T-helper 17 cell (primary cell): ENCODE measurements at places on chromosomes 3 and 15.

- no peak for DNase-seq
Observed at GRCh38 chr3:115322901-115323300, 175.8 kb upstream of the ZBTB20 start.

GRCh38 chr3:53550005-53550620, 55.7 kb downstream of the CACNA1D start:
- DNase-seq, result no peak

GRCh38 chr15:52288051-52288942, 7.3 kb downstream of the MYO5C start:
- DNase-seq, result no peak

DNA sequence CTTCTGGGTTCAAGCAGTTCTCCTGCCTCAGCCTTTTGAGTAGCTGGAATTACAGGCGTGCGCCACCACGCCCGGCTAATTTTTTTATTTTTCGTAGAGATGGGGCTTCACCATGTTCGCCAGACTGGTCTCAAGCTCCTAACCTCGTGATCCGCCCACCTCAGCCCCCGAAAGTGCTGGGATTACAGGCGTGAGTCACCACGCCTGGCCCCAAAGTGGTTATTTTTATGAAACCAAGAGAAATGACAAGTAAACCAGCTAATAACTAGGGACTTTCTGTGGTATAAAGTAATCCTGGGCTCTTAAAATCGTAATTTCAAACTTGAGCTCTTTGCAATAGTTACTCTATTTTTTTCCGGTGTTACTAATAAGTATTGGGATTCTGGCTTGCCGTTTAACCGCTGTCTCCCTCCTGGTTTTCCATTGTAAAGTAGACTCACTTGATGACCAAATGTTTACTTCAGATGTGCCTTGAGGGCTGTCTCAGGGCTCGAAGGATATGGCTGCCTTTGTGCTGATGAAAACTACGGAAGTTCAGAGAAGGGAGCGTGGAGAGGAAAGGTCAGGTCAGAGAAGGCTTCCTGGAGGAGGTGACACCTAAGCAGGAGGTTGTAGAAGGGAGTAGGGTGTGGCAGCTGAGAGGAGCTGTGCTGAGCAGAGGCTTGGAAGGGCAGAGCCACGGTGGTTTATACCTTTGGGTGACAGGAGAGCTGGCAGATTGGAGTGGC, 4.2 kb downstream of the ZSCAN2 start:
- DNase-seq, result no peak

DNA sequence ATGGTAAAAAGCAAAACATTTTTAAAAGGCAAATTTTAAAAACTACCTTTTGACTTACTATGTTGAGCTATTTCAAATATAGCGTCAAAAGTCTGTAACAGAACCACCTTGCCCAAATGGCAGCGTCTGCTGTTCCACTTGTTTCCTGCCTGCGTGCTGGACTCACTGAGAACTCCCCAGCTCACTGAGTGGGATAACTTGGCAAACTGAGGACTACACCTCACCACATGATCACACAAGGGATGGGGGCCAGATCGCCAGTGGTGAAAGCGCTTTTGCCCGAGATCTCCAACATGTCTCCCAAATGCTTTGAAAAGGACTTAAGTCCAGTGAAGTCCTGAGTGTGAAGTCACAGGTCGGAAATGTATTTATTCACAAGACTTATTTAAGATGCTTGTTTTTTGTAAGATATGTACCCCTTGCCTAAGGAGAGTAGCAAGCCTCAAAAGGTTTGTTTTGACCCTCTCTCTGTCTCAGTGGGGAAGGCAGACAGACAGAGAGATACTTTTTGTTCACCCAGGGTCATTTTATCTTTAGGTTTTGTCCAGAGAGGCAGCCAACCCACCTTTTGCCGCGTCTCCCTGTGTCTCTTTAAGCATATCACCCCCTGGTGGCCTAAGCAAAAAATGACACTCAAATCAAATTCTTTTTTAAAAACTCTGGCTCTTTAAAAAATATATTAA, 192.6 kb downstream of the PDZRN3 start:
- no peak for DNase-seq

DNA sequence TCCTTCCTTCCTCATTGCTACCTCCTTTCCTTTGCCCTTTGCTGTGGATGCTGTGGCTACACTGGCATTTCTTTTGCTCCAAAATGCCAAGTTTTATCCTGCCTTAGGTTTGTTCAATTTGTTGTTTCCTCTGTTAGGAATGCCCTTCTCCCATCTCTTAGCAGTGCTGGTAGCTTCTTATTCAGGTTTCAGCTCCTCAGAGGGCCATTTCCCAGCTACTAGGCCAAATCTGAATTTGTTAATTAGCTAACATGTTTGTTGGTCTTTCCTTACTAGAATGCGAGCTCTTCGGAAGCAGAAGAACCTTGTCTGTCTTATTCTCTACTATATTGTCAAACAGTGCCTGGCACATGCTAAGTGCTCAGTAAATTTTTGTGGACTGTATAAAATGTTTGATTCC, 11.0 kb downstream of the MAPK6 start:
- no peak for DNase-seq

DNA sequence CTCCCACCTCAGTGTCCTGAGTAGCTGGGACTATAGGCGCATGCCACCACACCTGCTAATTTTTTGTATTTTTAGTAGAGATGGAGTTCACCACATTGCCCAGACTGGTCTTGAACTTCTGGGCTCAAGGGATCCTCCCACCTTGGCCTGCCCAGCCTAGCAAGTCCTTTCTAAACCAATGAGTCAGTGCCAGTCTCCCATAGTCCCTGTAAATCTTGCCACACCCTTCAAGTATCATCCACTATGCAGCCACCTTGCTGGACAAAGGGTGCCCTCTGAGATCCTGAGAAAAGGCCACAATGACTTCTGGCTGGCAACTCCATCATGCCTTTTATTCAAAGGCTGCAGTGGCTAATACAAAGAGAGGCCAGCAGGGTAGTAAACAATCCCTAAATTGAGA, 184.0 kb downstream of the ABHD5 start:
- no peak for DNase-seq

DNA sequence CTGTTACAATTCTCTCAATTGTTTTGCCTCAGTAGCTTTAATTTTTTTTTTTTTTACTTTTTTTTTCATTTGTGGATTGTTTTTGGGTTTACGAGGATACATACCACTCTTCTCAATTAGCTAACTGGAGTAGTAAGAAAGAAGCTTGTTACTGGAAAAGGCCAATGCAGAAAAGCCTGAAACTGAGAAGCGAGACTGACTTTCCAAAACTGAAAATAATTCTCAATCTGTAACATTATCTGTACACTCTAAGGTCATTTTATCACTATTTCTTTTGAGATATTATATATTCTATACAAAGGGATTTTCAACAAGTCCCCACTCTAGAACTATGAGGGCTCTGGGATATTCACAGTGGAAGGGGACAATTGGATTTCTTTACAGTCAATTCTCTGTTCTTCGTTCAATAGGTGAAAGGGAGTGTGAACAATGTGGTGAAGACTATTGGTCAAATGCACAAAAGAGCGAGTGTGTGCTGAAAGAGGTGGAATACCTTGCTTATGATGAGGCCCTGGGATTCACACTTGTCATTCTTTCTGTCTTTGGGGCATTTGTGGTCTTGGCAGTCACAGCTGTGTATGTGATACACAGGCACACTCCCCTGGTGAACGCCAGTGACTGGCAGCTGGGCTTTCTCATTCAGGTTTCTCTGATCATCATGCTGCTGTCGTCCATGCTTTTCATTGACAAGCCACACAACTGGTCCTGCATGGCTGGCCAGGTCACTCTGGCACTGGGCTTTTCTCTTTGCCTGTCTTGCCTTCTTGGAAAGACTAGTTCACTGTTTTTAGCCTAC, 83.9 kb upstream of the KCNAB1 start:
- DNase-seq, result no peak

- DNase-seq, result no peak
Observed at GRCh38 chr15:70250208-70251201, 152.8 kb upstream of the TLE3 start.

DNA sequence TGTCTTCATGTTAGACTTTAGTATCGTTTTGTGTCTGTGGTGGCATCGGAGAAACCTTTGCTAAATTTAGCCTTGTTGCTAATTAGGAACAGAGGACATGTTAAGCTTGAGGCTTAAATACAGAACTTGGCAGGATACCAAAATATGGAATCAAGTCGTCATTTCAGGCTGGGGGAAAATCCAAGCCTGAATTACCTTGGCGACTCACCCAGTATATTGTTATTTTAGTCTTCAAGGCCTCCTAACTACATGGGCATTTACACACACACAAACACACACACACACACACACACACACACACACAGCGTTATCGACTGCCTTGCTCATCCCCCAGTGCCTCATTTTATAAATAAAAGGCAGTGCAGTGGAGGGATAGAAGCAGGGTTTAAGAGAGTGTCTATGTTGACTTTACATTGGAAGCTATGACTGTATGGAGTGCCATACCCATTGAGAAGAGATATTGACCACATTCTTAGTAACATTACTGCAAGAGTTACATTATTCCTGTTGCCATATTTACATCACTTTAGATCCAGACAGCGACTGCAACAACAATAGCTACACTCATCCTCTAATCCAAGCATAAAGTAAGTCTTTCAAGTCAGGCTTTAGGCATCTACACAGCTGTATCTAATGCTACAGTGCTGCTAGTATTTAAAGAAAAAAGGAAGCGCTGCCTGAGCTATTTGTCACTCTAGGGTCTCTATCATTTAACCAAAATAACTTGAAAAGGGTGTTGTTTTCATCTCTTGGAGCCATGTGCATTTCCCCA, 210.8 kb upstream of the SEMA6D start:
- DNase-seq, result no peak

DNA sequence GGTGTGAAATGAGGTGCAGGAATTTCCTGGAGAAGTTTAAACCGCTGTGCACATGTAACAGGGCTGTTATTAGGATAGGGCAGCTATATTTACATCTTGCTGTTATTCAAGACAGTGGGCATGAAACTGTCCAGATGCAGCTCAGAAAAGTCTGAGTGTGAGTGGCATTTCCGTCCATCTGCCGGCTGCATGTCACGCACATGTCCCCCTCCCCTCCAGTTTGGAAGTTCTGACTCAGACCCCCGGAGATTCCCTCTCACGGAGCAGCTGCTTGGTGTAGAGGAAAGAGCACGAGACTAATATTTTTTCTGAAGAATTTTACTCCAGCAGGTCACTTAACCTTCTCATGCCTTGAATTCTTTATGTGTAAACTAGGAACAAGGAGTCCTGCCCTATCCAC, 69.8 kb downstream of the FEM1B start:
- no peak for DNase-seq

DNA sequence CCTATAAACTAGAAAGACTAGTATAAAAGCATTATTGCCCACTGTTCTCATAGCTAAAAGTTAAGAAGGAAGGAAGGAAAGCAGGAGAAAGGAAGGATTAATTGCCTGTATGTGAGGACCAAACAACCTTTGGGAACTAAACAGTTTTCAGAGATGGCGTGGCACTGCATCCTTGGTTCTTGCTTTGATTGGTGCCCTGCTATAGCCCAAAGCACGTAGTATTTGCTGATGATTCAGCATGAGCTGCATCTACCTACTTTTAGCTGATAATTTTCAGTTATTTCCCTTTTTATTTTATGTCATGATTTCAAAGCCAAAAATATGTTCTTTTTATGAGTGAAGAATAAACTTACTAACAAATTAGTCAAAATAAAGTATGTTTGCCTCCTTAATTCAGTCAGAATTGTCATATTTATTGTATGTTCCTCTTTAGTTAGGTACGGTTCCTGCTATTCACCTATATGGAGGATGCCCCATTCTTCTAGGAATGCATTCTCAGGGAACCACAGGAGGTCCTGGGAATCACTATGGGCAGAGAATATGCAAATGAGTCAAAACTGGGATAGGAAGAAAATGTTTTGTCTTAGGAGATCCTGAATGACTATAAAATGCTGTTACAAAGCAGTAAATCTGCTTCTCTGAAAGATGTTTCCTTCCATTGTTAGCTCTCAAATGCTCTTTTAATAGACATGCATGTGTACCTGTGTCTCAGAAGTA, 65.4 kb upstream of the THSD4 start:
- no peak for DNase-seq

- no peak for DNase-seq
Observed at GRCh38 chr15:40902605-40903561, 8.6 kb downstream of the VPS18 start.

DNA sequence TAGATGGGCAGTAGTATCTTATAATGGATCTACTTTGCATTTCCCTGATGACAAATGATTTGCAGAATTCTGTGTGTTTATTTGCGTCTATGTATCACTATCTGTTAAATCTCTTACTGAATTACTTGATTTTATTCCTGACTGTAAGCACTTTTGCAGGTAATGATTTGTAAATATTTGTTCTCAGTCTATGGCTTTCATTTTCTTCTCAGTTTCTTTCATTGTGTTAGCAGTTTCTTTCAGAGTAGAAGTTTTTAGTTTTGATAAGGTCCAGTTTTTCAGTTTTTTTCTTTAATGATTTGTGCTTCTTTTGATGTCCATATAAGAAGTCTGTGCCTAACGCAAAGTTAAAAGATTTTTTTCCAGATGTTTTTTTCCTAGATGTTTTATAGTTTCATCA, 12.9 kb downstream of the SLC25A36 start:
- no peak for DNase-seq

DNA sequence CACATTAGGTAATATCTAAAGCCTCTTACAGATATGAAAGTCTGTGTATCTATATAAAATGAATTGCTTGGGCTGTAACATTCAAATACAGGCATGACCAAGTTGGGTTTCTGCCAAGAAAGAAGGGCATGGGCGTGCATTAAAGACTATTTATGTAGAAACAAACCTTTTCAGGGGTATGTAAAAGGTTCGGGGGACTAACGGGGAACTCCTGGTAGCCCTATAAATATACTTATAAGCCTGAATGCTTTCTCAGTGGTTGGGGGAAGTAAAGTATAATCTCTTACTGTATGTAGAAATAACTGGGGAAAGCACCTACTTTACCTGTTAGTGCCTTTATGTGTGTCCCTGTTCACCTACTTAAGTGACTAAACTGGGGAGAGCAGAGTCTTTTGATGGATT, 154.5 kb upstream of the TBL1XR1 start:
- DNase-seq, result no peak

- no peak for DNase-seq
Observed at GRCh38 chr3:38989917-38990510, 61.7 kb downstream of the SCN11A start.

GRCh38 chr3:169527507-169527906, 136.0 kb downstream of the MECOM start:
- DNase-seq, result no peak

- no peak for DNase-seq
Observed at GRCh38 chr15:29113336-29114220, 156.0 kb downstream of the NSMCE3 start.

- no peak for DNase-seq
Observed at GRCh38 chr15:39358441-39359041, 222.3 kb upstream of the THBS1 start.

DNA sequence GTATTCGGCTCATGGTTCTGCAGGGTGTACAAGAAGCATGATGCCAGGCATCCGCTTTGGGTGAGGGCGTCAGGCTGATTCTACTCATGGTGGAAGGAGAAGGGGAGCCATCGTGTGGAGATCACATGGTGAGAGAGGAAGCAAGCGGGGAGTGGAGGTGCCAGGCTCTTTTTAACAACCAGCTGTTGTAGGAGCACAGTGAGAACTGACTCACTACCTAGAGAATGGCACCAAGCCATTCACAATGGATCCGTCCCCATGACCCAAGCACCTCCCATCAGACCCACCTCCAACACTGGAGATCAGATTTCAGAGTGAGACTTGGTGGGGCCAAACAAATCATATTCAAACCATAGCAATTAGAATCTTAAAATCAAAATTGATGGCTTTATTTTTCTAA, 259.8 kb upstream of the CTDSPL start:
- DNase-seq, result no peak
